ENCODE measurements at places on chromosomes 1 and 21.

DNA sequence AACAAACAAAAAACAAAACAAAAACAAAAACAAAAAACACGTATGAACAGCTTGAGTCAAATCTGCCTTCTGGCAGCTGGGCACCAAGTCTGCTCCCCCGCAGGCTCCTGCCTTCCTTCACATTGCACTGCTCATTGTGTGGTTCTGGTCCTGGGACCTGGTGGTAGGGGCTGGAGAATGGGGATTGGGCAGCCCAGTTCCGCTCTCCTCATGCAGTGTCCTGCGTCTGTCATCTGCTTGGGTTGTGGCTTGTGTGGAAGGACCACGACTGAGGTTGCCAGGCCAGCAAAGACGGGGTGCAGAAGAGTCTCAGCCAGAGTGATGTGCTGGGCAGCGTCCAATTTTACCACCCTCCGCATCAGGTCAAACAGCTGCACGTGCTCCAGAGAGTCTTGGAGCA is 11.1 kb downstream of the OR2AJ1 start:
- no peak for DNase-seq

DNA sequence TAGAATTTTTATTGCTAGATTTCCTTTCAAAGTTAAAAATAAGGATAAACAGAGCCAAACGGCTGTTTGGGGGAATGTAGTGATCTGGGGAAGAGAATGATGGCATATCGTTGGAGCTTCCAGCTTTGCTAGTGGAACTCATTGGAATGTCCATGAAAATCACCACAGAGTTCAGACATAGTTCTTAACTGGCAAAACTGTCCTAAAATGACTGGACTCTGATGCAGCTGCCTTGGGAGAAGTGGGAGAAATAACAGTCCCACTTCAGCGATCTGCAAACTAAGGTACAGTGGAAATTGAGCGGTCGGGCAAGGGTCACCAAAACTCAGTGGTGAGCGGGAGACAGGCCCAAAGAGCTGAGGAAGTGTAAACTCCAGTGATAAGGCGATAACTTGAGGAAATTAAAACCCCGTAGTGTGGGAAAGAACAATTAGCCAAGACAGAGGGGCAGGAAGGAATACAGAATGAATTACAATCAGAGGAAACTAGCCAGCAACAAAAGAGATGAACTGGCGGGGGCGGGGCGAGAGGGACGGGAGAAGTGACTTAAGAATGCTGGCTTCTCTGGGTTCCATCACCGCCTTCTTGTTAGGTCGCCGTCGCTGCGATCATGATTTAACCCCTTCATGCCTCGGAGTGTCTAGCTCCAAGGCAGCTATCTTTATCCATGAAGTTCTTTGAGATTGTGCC is 89.8 kb upstream of the ARHGAP29 start:
- no peak for DNase-seq

GRCh38 chr1:167429612-167430011 is 88.7 kb downstream of the CD247 start:
- DNase-seq, result no peak

DNA sequence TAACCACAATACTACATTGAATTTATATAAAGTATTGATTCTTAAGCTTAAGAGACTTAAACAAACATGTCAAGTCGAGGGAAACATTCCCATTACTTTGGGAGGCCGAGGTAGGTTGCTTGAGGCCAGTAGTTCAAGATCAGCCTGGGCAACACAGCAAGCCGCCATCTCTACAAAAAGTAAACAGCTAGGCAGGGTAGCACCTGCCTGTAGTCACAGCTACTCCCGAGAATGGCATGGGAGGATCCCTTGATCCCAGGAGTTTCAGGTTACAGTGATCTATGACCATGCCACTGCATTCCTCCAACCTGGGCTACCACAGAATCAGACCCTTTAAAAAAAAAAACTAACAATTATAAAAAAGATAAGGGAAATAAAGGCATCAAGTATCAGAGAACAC is 50.4 kb downstream of the EIF4G3 start:
- no peak for DNase-seq

DNA sequence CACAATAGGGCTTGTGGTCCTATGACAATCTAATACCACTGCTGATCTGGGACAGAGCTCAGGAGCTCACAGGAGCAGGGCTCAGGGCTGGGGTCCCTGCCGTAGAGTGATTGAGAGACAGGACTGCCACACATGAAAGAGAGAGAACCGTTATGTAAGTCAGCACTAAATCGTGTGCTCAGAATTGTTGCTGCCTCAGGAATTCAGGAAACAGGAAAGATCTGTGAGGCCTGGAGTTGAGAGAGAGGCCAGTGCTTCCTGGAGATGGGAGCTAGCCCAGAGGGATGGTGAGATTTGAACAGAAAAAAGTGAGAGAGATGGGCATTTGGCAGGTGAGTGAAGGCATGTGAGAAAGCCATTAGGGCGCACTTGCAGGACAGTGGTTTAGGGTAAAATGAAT is 17.5 kb upstream of the ACBD6 start:
- no peak for DNase-seq

- no peak for DNase-seq
Measured at GRCh38 chr1:157448636-157449035, 103.7 kb downstream of the FCRL5 start.

- no peak for DNase-seq
Measured at GRCh38 chr21:36347962-36348328, 27.9 kb downstream of the MORC3 start.

DNA sequence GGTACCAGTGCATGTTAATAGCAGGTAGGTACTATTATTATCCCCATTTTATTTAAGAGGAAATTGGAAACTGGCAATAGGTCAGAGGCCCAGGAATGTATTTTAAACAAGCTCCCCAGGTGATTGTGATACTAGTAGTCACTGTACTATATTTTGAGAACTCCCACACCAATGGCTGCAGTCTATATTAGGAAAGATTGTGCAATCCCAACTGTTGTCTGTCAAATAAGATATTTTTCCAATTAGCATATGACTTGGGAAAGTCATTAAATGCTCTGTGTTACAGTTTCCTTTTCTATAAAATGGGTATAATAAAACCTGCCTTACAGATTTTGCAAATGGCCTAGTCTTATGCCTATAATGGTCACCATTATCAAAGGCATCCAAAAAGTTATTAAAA is 94.2 kb upstream of the DMRTA2 start:
- no peak for DNase-seq

DNA sequence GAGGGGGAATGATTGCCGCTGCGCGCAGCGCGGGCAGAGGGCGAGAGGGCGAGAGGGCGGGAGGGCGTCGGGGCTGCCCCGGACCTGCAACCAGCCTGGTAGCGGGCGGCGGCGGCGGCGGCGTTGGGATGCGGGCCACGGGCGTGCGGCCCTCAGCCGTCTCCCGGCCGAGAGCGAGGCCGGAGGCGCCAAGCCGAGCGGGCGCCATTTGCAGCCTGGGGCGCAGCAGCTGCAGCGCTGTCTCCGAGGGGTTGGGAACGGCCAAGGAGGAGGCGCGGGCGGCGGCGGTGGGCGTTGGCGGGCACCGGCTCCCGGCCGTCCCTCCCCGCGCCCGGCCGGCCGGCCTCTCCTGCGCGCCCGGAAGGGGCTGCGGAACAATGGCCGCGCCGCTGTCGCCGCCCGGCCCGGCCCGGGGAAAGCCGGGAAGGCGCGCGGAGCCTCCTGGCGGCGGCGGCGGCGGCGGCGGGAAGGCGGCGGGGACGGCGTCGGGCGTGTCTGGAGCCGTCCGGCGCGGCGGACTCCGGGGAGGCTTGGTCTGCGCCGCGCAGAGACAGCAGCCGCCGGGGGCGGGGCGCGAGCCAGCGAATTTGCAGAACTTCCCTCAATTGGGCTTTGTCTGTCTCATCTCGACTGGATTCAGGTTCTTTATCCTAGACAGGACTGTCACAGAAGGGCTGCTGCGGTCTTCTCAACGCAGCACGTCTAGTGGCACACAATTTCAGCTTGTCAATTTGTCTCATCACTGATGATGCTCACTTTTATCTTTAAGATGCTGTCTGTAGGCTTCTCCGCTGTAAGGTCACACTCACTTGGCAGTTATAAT is 35.7 kb downstream of the ZBTB8B start:
- DNase-seq, result no peak

DNA sequence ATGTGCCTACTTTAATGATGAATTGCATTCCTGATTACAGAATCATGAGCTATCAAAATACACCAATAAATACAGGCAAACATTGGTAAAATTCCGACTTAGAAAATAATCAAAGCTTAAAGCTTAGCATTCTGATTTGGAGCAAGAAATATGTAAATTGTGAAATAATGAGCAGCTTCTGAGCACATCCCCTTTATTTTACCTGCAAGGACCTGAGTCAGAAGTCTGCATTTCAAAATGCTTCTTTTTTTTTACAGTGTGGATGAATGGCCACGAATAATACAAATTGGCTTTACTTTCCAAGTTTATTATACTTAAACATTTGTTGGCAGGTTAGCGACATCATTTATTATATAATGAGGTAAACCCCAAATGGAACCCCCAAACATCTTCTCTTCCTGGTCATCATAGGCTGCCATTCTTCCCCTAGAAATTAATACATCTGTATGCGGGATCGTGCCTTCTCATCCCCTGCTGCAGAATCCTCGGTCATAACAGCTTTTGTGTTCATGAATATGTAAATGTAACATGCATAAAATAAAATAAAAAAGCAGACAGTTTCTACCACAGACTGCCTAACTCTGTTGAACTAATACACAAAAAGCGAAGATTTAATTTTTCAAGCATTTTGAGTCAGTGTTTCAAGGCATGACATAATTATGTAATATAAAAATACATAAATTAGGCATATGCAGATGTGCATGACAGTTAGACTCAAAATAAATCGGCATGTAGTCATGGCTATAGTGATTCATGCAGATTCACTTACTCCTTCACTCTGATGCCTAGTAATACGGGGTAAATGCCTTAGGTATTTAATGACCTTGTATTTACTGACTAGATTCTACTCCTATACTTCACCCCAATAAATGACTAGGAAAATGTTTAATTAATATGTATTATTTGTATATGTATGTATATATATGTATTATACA is 339.7 kb downstream of the USP25 start:
- DNase-seq, result no peak

- no peak for DNase-seq
Measured at GRCh38 chr1:94672934-94673333, 131.4 kb upstream of the F3 start.

DNA sequence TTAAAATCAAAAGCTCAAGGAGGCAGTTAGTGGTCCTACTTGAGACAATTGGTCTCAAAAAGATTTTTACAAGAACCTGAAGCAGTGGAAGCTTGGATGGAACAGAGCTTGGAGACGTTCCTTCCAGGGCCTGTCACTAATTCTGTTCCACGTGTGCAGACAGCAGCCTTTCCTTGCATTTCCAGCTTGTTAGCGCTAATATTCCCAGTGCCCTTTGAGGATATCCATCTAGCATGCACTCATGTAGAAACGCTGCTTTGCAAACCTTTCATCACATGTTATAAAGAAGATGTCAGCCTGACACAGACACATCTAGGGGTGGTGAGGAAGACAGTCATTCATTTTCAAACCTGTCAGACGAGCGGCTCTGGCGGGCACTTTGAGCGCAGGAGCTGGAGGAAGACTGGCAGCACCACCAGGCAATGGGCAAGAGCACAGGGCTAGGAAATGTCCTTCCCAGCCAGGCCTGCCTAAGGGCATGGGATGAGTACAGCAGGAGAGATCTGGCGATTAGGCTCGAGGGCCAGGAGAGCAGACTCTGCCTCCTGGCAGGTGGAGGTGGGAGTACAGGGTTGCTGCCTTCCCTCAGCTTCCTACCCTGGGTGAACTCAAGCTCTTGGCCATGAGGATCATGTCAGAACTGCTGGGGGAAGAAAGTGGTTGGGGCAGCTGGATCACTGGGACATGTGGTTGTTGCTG is 55.5 kb downstream of the CASQ2 start:
- DNase-seq, result no peak

- DNase-seq, result no peak
Measured at GRCh38 chr1:48869116-48869893, 92.6 kb upstream of the BEND5 start.

DNA sequence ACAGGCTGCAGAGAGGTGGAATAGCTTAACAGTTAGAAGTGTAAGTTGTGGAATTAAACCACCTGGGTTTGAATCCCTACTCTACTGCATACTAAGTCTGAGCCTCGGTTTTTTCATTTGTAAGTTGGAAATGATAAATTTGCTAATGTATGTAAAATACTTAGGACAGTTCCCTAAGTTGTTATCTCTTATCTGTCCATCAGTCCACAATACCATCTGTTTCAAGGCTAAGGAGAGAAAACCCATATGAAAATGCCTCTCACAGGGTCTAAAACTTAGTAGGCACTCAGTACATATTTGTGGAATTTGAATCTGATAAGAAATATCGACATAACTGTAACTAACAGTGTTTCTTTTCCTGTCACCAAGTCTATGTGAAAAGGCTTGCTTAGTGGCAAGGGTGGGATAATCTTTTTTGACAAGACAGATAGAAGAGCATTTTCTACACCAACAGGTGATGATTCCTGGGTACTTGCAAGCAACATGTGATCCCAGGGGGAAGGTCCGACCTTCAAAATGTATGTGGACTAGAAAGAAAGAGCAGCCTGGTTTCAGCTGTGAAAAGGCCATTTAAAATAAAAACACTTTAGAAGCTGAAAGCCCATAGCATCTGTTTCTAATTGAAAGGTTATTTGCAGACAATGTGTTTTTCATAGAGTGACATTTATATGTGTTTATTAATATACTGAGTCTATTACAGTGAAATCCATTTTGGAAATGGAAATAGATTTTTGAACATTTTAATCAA is 202.9 kb downstream of the HHAT start:
- DNase-seq, result no peak

DNA sequence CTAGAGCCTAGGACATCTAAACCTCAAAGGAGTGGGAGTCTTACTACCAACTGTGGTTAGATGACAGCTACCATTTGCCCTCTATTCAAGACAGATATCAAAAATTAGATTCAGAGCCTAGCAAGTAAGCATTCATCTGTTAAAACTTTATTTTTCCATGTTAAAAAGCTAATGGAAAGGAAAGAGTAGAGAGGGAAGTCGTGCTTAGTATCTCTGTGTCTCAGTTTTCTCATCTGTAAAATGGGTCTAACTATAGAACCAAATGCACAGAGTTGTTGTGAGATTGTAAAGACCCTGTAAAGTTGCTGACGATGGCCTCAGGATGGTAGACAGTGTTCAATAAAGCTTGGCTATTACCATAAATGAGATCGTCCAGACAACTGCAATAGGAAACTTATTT is 428.5 kb upstream of the RUNX1 start:
- no peak for DNase-seq
